Activated T-helper 9 cell treated with anti-CD3 and anti-CD28 coated beads, Interleukin-2, amount 50 U/mL, for 16 hours (primary cell): ENCODE measurements at places on chromosomes 6 and 20.

- no peak for DNase-seq
Observed at GRCh38 chr20:7792150-7792869, 147.9 kb downstream of the HAO1 start.

- DNase-seq, result peak; percentile 19
Observed at GRCh38 chr6:170087941-170088581, 202.8 kb downstream of the DLL1 start.

DNA sequence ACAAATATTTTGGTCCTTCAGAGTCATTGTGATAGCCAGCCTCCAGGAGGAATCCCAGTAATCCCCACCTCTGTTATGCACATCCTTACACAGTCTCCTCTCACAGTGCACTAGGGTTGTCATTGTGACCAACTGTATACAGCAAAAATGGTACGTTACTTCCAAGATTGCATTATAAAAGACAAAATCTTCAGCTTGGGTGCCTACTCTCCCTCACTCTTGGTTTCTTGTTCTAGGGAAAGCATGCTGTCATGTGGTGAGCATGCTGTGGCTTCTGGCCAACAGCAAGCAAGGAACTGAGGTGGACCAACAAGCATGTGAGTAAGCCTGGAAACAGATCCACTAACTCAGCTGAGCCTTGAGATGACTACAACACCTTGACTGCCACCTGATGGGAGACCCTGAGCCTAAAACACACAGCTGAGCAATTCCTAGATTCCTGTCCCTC lies 130.1 kb upstream of the DST start:
- no peak for DNase-seq

DNA sequence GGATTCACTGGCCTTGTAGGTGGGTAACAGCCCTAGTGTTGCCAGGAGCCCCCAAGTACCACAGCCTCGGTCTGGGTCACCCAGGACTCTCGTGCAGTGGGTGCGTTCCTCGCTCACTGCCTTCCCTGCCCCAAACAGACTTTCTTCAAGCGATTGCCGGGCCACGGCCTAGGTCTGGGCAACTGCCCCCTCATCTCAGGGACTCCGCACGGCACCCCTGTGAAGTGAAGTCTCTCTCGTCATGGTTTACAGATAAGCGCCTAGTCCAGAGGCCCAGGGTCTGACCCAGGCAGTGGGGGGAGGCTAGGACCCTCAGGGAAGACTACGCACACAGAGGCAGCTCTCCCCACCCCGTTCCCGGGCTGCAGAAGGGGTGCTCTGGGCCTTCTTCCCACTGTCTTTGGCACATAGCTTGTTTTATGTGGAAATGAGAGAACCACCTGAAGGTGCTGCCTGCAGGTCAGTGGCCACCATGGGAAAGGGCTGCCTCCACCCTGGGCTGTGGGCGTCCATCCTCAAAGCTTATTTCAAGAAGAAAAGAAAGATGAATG lies 220.8 kb downstream of the ERMARD start:
- DNase-seq, result no peak

- no peak for DNase-seq
Observed at GRCh38 chr20:24439737-24440387, 29.6 kb upstream of the SYNDIG1 start.

DNA sequence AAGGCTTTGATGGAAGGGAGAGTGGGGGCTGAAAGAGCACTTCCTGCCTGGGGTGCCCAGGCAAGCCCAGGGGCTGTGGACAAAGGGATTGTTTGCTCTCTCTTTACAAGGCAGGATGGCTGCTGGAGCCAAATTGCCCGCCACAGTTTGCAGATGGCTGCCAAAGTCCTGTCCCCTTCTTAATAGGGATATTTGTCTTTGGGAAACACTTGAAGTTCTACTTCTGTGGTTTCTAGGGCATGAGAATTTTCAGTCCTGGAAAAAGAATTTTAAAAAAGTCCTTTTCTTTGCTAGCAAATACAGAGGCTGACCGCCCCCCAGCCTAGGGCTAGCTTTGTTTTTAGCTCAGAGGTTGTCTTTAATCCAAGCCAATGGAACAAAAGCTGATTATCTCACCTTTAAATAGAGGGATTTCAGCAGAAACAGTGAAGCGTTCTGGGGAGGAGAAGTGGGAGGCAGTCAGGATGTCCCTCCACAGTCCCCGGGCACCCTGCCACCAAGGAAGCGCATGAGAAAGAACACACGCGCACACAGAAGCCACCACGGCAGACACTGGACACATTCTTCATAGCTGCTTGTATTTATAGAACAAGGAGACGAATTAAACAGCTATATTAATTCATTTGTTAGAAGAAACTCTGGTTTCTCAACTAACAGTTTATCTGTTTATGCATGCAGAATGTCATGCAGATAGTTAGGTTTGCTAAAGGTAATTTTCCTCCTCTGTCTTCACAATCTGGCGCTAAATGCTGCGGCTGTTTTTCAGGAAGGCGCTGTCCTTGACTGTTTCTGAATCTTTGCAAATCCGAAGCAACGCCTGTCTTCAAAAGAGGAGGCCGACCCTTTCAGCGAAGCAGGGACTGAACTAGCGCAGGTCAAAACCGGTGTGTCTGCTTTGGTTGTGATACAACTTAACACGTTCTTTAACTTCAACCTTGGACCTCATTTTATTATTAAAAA lies 736.9 kb downstream of the QKI start:
- no peak for DNase-seq

DNA sequence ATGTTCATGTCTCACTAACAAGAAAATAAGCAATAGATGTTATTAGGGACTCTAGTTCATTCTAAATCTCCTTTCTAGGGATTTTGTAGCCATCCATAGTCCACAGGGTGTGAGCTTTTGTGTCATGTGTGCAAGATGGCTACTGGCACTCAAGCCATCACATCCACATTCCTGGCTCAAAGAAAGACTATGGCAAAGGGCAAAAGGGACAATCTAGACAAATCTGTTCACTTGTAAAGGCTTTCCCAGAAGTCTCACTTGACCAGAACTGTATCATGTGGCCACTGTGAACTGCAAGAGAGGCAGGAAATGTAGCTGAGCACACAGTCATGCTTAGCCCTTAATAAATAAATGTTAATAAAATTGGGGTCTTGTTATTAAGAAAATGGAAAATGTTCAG lies 212.6 kb upstream of the EXOC2 start:
- DNase-seq, result no peak

GRCh38 chr6:168871642-168872315 lies 381.9 kb downstream of the THBS2 start:
- no peak for DNase-seq

DNA sequence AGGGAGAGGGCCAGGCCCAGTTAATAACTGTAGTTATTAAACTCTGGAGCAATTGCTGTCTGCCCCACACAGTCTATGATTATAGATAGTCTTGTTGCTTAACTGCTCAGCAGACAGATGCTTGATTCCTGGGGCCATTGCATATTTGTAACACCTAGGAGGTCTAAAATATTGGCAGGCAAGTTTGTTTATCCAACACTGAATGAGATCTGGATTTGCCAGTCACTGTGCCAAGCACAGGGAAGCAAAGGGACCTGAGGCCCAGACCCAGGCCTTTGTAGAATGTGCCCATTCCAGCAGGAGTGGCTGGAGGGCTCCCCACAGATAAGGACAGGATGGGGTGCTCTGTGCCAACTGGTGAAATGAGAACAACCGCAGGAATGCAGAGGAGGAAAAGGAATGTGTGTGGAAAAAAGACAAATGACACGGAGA lies 17.6 kb upstream of the ENTPD6 start:
- DNase-seq, result no peak

DNA sequence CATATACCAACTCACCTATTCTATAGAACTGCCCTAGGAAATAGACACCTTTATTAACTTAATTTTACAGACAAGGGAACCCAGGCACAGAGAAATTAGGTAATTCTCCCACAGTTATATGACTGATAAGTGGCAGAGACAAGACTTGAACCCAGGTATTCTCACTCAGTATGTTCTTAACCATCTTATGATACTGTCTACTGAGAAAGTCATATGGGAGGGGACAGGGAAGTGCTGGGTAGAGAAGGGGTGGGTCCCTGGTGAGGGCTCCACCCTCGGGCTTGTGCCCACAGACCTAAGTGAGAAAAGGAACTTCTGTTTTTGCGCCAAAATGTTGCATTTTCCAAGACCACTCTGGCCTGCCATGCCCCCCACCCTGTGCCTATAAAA lies 123.5 kb downstream of the RNF144B start:
- no peak for DNase-seq

DNA sequence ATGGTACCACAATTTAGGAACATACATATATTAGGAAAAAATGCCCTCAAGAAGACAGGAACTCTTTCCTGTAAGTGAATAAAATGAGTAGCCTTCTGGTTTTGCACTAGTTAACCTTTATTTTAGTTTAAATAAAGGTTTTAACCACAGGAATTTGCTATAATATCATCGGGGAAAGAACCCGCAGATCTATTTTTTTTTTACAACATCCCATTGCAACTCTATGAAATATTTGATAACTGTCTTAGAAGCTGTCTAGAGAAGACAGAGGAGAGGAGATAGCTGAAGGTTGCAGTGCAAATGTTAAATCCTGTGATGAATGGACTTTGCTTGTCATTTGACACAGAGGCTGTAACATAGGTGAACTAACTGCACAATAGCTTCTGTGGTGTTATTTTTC lies 69.5 kb downstream of the TINAG start:
- no peak for DNase-seq

DNA sequence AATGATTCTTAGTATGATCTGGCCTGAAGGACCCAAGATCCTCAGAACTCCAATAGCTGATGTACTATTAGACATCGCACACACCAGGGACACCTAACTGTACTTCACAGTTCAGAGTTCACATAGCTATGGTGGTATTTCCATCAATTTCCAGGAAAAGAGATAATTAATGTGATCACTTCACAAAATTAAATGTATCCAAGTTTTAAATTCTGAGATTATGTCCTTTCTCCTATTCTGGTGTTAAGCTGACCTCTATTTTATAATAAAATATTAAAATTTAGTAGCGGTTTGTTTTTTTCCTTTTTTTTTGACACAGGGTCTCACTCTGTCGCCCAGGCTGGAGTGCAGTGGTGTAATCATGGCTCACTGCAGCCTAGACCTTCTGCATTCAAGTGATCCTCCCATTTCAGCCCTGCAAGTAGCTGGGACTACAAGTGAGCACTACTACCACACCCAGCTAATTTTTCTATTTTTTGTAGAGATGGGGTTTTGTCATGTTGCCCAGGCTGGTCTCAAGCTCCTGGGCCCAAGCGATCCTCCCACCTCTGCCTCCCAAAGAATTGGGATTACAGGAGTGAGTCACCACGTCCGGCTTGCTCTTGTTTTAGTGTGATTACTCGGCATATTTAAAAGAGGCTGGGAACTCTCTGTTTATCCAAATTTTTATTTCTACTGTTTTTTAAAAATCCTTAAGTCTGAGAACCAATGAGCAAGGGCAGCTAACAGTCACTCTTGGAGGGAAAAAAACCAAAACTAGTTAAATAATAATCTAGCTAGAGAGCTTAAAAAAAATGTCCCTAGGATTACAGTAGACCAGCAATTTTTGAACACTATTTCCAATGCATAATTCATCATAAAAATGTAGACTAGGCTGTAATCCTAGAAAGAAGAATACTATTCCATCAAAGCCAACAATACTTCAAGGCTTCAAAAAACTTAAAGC lies 16.0 kb downstream of the KIF13A start:
- DNase-seq, result no peak

- DNase-seq, result no peak
Observed at GRCh38 chr6:118808793-118809638, 84.9 kb upstream of the ASF1A start.

GRCh38 chr6:33634161-33634727 lies 13.1 kb downstream of the ITPR3 start:
- DNase-seq, result no peak
